Activated CD4-positive, alpha-beta T cell treated with anti-CD3 and anti-CD28 coated beads, Interleukin-2, amount 50 U/mL, for 4 hours (primary cell): ENCODE measurements at places on chromosomes 12 and 14.

DNA sequence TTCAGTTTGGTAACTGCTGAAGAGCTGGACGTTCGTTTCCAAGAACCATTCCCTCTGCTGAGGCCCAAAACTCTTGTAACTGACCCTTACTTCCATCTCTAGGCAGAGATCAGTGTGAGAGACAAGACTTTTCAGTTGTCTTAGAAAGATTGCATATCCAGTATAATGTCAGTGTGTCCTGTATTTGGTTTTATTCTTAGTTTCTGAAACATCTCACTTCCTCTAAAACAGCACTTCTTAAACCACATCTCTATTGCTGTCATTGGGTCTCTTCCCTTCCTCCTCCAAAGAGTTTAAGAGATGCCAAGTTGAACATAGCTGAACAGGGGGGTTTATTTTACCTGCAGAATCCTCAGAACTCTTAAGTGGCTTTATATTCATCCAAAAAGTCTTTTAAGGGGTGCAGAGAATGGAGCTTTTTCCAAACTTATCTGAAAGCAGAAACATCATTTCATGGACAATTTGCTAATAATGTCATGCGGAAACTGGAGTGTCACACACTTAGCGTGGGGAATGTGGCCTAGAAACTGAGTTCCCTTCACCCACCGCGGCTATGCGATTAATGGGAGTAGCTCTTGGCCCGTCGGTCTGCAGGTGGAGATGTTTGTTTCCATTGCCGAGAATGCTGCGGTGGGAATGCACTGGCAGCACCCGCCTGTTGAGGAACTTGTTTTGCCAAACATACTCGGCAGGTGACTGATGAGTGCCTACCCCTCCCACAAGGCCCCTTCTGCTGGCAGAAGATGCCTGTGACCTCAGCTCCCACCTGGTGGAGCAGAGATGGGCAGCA, 148.2 kb downstream of the ADGRD1 start:
- no peak for DNase-seq

DNA sequence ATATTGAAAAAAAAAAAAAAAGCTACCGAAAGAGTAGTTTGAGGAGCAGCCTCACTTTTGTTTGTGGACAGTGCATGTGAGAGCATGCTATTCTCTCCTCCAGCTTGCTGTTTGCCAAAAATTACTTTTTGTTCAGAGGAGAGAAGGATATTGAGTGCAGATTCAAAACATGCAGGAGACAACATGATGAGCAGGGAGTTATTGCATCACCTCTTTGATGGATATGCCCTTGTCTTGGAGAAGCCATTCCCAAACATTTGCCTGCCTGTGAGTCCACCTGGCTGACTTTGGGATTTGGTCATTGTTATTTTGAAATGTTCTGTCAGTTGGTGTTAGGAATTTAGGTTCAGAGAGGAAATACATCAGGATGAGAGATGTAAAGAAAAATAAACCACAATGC, 2.4 kb downstream of the C12orf75 start:
- DNase-seq = no peak

DNA sequence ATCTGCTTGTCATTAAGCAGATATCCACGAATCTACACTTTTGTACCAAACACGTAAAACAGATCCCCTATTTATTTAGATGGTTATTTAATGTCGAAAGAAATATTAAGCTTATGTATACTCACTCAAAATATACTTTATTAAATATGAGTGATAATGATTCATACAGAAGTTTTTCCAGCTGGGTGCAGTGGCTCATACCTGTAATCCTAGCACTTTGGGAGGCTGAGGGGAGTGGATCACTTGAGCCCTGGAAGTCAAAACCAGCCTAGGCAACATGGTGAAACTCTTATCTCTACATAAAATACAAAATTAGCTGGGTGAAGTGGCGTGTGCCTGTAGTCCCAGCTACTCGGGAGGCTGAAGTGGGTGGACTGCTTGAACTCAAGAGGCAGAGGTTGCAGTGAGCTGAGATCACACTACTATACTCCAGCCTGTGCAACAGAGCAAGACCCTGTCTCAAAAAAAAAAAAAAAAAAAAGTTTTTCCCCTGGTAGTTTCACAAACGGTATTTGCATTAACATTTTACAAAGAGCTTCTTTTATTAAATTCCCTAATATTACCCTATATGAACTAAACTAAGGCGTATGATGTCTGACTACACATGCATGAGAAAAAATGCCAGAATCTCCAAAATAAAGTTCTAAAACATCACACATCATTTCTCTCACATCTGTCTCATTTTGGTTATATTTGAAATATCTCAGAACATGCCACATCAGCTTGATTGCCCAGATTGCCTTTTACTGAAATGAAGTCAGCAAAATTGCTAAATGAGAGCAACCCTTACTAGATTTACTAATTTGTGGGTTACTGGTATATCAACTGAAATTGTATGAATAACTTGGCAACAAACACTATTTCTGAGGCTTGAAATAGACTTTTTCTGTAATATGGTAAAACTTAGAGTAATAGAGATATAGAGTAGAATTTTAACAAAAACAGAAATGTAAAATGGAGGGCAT, 74.9 kb downstream of the PAWR start:
- DNase-seq = no peak

- no peak for DNase-seq
Observed at GRCh38 chr14:93938751-93939303, 11.7 kb downstream of the FAM181A start.

DNA sequence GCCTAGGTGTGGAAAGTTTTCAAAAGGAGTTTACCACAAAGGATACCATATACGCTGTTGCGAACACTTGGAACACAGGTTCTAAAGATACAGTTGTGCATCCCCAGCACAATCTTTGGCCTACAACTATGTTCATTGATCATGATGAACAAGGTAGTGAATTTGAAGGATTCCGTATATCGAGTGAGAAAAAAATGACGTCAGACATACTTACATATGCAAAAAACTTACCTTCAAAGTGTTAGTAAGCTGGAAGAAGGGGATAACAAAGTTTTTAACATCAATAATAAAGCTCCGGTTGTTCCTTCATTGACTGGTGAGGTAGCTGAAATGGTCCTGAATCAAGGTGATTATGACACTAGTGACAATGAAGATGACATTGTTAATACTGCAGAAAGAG, 133.9 kb upstream of the PDE3A start:
- DNase-seq = no peak

- no peak for DNase-seq
Observed at GRCh38 chr12:19082365-19082911, 47.1 kb upstream of the PLEKHA5 start.

GRCh38 chr12:41286426-41286825, 98.3 kb downstream of the PDZRN4 start:
- no peak for DNase-seq

DNA sequence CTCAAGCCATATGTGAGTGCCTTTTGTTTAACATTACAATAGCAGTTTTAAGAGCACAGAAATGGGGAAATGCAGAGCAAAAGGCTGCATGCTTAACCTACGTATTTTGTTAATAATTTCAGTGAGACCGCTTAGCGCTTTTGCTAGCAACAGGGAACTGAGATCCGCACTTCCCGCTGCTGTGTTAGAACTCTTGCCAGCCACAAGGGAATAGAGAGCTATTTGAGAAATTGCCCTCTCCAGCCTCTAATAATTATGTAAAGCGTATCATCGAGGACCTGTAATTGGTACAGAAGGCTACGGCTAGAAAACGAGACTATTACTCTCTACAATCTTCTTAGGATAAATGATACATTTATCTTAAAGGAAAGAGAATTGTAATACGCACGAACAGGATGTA, 205.2 kb upstream of the GRIP1 start:
- no peak for DNase-seq

GRCh38 chr12:103955811-103956508, 9.7 kb upstream of the TDG start:
- no peak for DNase-seq

GRCh38 chr12:45651029-45651428, 78.5 kb upstream of the ARID2 start:
- no peak for DNase-seq
